ENCODE measurements at places on chromosomes 12 and 14. TPM values are rescaled to one million over a fixed set of nuclear protein-coding genes. Genes with fewer than 3 reads are reported as not detected.
A peak's percentile ranks its signal among the peaks of the same experiment; 100 is the strongest.

The RASSF8 gene
- total RNA-seq = 123 TPM

The RNFT2 gene
- not detected for total RNA-seq

The TSPAN19 gene
- not detected for total RNA-seq

The SYNE3 gene
- 20.7 TPM for total RNA-seq

DNA sequence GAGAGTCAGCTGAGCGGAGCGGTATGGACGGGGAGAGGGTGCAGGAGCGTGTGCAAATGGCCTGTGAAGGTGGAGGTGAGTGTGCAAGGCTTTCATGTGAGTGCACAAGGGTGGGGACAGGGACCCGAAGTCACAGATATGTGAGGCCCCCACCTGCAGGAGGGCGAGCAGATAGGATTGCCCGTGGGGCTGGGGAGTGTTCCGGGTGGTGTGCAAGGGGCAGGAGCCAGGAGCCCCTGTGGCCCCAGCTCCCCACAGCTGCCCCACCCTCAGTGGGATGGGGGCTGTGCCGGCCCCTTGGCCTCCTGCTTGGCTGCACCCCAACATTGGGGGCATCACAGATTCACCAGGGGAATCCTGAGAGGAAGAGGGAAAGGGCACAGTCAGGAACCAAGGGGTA lies 5.5 kb upstream of the ZNF384 start:
- ATAC-seq = no peak

- ATAC-seq = no peak
These were observed 63.3 kb downstream of the ACSS3 start for GRCh38 chr12:81141217-81141616.

DNA sequence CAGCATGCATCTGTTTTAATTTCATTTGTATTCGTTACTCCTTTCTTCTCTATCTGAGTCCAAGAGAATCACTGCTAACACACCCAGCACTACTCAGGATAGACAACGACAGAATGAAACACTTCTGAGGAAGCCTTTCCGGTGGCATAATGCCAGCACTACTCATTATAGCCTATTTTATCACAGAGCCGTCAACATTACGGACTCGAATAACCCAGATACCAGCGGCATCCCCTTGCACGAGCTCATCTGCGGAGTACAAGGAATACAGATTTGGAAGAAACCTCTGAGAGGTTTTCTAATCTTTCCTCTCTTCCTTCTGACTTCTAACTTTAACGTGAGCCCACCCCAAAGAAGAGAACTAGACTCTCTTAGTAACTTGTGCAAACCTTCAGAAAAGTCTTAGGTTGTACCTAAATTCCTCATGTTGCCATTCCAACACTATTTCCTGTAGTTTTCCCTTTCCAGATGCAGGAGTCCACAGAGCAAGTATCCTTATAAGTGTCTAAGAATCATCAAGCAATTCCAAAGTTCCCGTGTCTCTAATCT lies 248.1 kb downstream of the APAF1 start:
- no peak for ATAC-seq

DNA sequence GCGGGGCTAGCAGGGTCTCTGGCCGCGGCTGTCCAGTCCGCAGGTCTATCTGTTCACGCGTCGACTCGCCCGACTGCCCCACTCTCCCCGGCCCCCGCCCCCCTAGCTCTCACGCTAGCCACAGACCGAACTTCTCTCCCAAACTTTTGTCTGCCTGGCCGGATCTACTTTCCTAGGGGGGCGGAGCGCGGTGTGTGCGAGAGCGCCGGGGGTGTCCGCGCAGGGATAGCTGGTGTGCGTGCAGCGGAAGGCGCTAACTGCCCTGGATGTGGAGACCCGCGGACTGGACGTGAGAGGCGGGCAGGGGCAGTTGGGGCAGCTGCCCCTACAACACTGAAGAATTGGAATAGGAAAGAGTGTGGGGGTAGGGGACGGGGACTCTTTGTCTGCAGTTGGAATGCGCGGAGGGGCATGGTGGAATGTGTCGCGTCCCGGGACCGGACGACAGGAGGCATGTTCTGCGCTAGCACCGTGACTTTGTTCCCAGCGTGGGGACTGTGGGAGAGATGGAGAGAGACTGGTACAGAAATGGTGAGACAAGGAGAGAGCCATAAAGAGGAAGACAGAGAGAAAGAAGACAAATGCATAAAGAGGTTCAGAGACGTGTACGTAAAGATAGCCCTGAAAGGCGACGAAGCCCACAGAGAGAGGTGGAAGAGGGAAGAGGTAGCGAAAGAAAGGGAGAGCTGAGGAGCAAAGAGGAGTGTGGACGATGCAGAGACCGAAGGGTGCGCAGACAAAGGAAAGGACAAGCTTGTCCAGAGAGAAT lies at the start of gene AJUBA:
Gene AJUBA (minus strand): TSS at position 75 of the 769 bp plus-strand sequence. CDS start 285 bp downstream, outside the sequence.
- peak; percentile 82 for ATAC-seq

- ATAC-seq = no peak
These were observed 314.9 kb downstream of the TMEM121 start for GRCh38 chr14:105841022-105842009.

- ATAC-seq = no peak
These were observed 153.7 kb downstream of the CEP128 start for GRCh38 chr14:80787876-80788275.

GRCh38 chr12:10661338-10661737 lies 12.5 kb downstream of the STYK1 start:
- ATAC-seq = no peak

GRCh38 chr14:98169170-98169587 lies 1102.8 kb downstream of the BCL11B start:
- no peak for ATAC-seq

DNA sequence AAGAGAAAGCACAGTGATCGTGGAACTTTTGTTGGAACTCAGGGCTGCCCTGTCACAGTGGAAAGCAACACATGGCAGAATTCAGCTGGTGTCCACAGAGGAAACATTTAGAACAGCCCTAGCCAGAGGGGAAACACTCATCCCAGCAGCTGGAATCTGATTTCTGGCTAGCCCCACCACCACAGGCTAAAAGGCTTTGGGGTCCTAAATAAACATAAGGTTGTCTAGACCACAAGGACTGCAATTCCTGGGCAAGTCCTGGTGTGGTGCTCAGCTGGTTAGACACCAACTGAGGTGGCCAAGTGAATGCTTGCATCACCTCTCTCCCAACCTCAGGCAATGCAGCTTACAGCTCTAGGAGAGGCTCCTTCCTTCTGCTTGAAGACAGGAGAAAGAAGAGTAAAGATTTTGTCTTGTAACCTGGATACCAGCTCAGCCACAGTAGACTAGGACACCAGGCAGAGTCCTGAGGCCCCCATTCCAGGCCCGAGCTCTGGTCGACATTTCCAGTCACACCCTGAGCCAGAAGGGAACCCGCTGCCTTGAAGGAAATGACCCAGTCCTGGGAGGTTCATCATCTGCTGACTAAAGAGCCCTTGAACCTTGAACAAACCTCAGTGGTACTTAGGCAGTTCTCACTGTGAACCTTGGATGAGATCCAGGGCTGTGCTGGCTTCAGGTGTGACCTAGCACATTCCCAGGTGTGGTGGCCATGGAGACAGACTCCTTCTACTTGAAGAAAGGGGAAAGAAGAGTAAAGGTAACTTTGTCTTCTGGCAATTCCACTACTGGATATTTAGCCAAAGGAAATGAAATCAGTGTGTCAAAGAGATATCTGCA lies 85.4 kb upstream of the PLXNC1 start:
- no peak for ATAC-seq

DNA sequence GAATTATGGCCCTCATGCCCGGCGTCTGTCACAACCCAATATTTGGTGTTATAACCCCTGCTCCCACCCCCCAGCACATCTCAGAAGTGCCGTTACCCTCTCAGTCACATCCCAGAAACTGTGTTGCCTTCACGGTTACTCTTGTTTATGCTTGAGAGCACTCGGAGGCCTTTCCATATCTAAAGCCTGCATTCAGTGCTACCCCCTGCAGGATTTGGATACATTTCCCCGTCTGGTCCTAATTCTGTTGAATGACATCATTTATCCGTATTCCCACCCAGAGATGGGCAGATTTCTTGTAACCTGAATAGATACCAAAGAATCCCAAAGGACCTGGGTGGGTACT lies 19.1 kb upstream of the FOS start:
- ATAC-seq = peak; percentile 4

All from gastroesophageal sphincter (tissue), 4 donors.